Substantia nigra (tissue), 51 donors: ENCODE measurements at places on chromosomes 5 and 9.

DNA sequence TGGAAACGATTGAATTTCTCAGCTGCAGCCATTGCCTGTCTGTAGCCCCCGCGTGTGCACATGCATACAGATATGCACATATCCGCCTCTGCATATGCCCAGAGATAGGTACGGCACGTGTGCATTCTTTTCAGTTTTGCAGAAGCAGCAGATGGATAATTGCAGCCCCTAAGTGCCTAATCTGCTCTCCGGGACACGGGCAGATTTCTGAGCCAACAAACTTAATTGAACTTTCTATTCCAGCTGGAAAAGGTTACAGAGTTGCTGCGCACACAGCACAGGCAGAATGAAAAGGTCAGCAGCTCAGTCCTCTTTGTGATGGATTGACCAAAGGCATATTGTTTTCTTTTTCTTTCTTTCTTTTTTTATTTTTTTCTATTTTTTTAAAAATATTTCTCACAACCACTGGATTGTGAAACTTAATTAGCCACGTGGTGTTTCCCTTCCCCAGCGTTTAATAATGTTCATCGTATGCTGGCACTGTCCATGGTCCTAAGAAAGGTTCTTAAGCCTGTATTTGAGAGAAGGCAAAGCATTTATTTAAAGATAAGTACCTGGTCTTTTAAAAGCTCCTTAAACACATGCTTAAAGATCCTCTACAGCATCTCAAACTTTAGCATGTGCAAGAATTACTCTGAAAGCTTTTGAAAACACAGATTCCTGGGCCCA lies 270.2 kb upstream of the BRINP1 start:
- DNase-seq, result no peak

- DNase-seq, result no peak
Measured at GRCh38 chr9:70439991-70440706, 25.7 kb upstream of the KLF9 start.

GRCh38 chr5:108615216-108615615 lies 132.5 kb upstream of the FER start:
- DNase-seq, result no peak

- no peak for DNase-seq
Measured at GRCh38 chr9:135530146-135530545, 8.9 kb downstream of the LCN1 start.

- no peak for DNase-seq
Measured at GRCh38 chr9:114682846-114683245, 854 bp upstream of the TEX48 start.

DNA sequence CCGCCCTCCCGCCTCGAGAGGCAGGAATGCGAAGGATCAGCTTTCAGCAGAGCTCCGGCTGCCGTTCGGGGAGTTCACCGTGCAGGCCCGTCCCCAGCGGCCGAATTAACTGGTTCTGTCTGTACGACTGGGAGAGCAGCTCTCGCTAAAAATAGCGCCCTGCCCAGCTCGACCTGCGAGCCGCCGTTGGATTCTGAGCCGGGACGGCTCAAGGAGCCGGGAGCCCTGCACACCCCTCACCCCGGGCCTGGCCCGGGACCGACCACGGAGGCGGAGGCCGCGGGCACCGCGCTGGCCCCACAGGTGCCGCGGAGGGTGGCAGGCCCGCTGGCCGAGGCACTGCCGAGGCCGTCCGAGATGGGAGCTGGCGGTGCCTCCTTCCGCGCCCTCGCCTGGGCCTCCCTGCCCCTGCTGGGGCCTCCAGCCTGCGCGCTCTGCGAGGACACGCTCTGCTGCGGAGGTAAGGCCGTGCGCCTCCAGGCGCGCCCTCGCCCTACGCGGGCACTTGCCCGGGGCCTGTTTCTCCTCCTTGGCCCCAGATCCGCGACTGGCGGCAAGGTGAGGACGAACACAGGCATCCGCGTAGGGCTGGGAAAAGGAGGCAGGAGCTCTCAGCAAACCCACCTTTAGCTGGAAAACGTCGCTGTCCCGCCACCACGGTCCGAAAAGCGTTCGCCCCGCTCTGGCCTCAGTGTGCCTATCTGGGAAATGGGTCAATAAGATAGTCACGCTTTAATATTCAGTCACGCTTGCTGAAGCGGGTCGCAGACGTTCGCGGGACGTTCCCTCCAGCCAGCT lies 53.1 kb upstream of the DAB2IP start:
- DNase-seq, result no peak

- DNase-seq, result no peak
Measured at GRCh38 chr9:29838491-29839020, 2265.3 kb upstream of the C9orf72 start.

GRCh38 chr9:89350988-89351557 lies 32.8 kb downstream of the SECISBP2 start:
- no peak for DNase-seq

DNA sequence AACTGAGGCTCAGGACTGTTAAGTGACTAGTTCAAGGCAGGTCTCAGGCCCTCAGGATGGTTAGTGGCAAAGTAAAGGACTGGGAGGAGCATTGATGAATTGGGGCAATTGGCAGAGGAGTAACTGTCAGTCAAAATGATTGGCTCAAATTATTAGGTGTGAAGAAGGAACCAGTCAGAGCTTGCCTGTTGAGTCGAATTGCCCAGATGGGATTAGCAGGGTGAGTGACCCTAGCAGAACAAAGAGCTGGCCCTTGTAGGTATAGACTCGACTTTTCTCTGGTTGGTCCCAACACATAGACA lies 2.6 kb upstream of the NSD1 start:
- DNase-seq, result no peak

DNA sequence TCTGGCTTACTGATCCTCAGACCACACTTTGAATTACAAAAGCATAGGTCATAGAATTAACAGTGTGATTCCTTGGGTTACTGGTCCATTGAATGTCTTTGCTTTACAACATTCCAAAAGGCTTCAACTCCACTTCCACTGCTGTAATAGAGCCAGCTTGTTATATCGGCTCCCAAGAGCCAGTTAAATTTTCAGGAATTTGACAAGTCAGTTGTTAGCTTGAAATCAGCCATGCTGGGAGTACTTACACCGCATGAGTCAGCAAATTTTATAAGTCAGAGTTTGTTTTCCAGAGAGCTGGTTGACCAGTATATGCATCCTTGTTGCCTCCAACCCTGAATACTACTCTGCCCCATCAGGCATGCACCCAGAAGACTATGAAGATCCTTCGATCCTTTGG lies 73.1 kb downstream of the FOXB2 start:
- DNase-seq, result no peak

DNA sequence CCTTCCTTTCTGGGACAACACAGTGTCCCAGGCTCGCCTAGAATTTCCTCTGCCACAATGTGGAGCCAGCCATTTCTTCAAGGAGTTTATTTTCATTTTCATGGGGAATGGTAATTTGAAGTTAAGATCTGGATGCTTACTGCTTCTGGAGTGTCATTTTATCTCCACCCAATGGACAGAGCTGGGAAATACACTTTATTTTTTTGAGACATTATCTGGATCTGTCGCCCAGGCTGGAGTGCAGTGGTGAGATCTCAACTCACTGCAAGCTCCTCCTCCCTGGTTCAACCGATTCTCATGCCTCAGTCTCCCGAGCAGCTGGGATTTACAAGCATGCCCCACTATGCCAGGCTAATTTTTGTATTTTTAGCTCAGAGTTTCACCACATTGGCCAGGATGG lies 12.7 kb upstream of the THG1L start:
- no peak for DNase-seq

GRCh38 chr9:36503172-36504088 lies 69.3 kb upstream of the MELK start:
- no peak for DNase-seq

DNA sequence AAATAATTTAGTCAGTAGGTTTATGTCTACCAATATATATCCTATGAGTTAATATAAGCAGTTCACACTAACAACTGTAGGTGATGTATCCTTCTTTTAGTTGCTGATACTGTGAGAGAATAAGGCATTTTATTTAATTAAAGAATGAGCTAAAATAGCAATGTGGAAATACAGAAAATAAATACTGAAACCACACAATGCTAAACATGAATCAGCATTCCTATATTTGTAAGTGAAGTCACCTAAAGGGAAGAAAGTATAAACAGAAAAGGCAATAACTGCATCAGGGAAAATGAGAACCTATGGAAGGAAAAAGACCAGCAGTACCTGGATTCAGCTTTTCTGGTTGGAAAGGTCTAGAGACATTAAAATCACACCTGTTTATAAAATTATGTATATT lies 336.0 kb downstream of the PDE4D start:
- no peak for DNase-seq

- DNase-seq, result no peak
Measured at GRCh38 chr5:126777257-126777974, 480 bp downstream of the LMNB1 start.

- peak; percentile 3 for DNase-seq
Measured at GRCh38 chr5:116759860-116760640, 185.4 kb upstream of the SEMA6A start.

DNA sequence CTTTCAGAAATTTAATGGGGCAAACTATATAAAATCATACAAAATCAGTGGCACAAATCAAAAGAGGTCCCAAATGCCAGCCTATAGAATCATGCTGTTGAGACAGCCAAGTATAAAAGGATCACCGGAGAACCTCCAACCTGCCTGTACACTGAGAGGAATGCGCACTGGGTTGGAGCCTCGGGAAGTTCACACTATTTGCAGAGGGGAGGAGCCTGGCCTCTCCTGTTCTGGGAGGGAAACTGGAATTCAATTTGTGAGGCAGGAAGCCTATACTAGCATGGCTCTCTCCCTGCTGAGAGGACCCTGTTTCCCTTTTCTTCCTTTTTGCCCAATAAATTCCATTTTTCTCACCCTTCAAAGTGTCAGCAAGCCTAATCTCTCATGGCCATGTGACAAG lies 406.0 kb downstream of the HINT1 start:
- no peak for DNase-seq

DNA sequence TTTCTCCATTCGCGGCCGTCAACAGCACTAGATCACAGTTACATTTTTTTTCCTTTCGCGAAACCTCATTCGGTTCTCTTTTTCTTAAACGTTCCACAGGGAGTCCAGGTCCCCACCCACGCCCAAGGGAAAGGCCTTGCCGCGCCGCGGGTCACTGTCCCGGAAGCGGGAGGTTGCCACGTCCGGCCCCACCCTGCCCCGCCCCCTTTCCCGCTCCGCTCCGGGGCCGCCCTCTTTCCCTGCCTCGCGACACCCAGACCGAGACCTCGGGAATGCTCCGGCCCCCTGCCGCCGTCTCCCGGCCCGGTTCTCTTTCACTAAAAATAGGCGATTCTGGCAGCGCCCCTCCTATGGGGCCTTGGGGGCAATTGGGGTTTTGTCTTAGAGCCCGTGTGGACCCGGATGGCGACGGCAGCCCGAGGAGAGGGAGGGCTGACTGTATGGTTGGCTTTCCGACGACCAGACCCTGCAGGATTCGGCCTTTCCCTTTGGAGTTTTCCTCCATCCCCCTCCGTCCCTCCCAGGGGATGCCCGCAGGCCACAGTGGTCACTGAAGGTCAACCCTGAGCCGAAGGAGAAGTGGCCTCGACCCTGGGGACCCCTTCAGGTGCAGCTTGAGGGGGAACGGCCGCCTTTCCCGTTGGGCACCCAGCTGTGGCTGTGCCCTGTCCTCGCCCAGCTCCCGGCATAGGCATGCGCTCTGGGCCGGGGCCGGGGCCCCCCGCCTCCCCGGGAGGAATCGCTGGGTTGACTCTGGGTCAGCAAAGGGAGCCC lies 2.8 kb upstream of the RACK1 start:
- no peak for DNase-seq

DNA sequence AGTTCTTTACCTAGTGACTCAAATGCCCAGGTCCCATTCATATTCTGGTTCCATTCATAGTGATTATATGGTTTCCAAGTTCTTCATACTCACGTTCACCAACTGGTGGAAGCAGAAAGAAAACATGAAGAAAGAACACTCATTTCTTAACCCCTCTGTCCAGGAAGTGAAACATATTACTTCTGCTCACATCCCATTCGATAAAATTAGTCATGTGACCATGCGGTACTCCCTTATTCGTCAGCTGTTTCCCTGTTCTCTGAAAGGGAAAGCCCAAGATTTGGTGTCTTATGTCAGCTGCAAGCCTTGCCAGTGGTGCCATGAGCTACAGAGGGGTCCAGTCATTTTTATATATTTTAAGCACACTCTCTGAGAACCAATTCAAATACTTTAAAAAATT lies 387.0 kb upstream of the DMAC1 start:
- DNase-seq, result no peak

GRCh38 chr5:89968958-89969381 lies 440.6 kb downstream of the CETN3 start:
- DNase-seq, result no peak
